ENCODE measurements at places on chromosomes 16 and 17.

DNA sequence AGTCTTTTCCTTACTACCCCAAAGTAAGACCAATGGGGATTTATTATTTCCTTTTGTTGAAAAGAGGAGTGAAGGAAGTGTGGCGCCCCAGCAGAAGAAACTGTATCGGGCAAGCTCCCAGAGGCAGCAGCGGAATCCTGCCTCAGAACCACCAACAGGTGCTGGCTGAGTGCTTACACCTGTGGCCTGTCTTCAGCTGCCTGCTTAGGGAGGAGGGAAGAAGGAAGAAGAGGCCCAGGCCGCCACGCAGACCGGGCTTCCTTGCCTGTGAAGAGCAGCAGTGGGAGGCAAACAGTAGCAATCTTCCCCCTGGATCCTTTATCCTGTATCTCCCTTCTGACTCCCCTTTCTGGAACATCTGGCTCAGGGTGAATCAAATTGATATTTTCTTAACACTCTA is 134.7 kb downstream of the AATF start:
- DNase-seq: no peak

- DNase-seq: no peak
These were observed 326.7 kb upstream of the CDH5 start for GRCh38 chr16:66039793-66040192.

GRCh38 chr17:72152387-72152929 is 31.6 kb downstream of the SOX9 start:
- peak; percentile 65 for DNase-seq

DNA sequence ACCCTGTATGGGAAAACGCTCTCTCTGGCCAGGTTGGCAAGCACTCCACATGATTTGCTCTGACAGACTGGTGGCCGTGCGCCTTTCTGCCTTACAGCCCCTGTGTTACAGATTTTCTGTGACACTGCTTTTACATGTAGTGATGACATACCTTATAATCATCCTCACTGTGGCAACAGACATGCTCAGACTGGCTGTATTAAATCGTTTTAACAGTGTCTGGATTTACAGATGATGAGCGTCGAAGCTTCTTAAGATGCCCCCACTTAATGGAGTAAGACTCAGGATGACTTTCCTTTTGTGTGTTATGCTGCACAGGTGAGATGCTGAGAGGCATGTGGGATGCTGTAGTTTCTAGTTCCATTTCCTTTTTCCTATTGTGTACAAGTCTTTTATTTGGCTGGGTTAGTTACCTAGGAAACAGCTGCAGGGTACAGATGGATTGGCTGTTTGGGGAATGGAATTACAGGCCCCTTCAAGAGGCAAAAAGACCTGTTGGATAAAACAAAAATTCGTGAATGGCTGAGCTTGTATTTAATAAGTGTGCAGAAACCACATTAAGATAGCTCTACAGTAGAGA is 20.9 kb upstream of the VWA3A start:
- no peak for DNase-seq

DNA sequence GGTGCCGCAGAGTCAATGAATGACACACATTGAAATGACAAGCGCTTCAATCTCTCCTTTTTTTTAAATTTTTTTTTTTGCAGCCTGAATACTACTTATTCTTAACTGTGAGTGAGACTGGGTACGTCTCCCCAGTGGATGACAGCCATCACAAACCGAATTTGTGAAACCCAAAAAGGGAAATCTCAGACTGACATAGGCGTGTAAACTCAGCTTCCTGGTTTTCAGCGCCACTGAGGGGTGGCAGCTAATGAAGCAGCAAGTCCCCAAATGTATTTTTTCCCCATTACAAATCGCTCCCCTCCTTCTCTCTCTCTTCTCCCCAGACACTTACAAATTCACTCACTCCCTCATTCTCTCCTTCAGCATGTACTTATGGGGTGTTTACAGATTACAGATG is 196.0 kb downstream of the MAF start:
- no peak for DNase-seq

- DNase-seq: no peak
These were observed 9.3 kb downstream of the ZFPM1 start for GRCh38 chr16:88462396-88462795.

- no peak for DNase-seq
These were observed 6.5 kb downstream of the ABHD15 start for GRCh38 chr17:29560316-29560715.

- no peak for DNase-seq
These were observed 233.1 kb upstream of the FOXF1 start for GRCh38 chr16:86277221-86277620.

DNA sequence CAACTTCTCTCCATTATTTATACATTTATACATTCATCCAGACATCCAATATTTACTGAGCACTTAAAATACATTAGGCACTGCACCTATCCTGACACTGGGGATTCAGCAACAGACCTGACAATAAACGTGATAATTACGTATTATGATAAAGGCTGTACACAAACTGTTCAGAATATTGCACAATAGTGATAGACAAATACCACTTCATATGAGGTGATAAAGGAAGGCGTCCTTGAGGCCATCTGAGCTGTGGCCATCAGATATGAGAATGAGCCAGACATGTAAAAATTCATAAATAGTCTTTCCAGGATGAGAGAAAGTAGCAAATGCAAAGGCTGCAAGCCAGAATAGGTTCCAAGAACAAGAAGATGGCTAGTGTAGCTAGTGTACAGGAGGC is 8.6 kb downstream of the USP32 start:
- no peak for DNase-seq

GRCh38 chr17:68572138-68572842 is 28.9 kb downstream of the FAM20A start:
- DNase-seq: no peak

Measured in astrocyte of the hippocampus (primary cell).